NCI-H460 (cell line): ENCODE measurements at places on chromosomes 7 and 10. TPM values are rescaled to one million over a fixed set of nuclear protein-coding genes. Genes with fewer than 3 reads are reported as not detected.

TMEM184A gene
- total RNA-seq = 6.4 and 6.7 TPM in 2 replicates

COL28A1 gene
- 0.12 and 0.29 TPM in 2 replicates for total RNA-seq

ABCC2 gene
- 191 and 232 TPM in 2 replicates for total RNA-seq

CAV2 gene
- total RNA-seq = 109 and 112 TPM in 2 replicates

GRCh38 chr10:86940677-86941076, 16.7 kb downstream of the MMRN2 start:
- DNase-seq = no peak

PLAC9 gene
- total RNA-seq = not detected in 2 replicates

ENTPD1 gene
- not detected in 2 replicates for total RNA-seq

DNA sequence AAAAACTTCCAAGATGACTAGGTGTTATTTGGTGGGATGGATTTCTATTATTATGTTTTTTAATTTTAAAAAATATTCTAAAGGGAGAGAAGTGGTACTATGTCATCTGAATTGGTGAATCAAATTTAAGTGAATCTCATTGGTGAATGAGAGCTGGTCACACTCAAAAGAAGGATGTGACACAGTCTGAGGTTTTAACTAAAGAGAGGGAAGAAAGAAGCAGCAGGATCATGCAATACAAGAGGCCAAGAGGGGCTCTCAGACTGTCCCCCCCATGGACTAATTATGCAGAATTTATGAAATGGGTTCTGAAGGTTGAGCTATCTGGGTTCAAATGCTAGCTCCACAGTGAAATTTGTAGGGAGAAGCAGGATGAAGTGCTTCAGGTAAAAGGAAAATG, 16.2 kb downstream of the MACC1 start:
- no peak for DNase-seq

DNA sequence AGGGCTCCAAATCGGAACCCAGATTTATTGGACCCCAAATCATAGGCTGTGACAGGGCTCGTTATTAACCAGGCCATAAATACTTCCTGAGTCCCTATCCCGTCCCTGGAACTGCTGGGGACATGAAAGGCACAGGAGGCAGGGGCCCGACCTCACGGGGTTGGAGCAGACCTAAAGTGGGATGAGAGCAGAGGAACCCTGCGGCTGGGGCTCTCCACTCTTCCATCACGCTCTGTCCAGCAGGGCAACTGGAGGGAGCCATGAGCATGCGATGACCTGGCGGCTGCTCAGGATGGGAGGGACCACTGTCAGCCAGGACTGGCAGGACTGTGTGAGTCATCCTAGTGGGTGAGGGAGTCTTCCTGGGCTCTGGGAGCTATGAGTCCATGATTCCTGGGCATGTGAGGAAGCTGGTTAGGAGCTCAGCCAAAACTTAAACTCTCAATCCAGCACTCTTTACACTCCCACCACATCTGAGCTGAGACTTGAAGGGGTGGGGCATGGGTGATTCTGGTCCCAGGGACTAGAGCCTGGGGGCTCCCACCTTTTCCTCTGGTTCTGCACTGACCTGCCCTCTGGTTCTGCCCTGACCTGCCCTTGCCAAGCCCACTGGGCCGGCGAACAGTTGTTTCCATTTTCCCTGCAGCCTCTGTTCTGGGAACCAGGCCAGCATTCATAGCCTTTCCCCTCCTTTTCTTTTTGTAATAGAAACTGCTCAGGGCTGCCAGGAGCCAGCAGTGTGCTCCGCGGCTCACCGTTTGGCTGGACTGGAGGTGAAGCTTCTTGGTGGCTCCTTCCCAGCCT, 47.1 kb downstream of the SYPL1 start:
- DNase-seq = peak; percentile 68

DNA sequence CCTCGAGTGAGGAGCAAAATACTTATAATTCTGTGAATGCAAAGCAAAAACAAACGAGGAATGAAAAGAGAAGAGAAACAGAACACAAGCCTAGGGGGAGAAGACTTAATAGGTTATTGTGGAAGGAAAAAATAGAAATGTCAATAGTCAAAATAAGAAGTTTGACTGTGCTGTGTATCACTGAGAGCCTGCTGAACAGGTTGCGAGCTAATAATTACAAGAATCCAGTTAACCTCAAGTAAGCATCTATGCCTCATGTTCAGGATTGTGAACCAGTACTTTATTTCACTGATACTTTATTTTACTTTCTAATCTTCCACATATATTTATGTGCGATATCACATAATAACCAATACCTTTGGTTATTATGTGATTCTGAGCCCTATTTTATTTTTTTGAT, 316.7 kb downstream of the OTUD1 start:
- DNase-seq = no peak

AGBL3 gene
- 1.2 and 2.6 TPM in 2 replicates for total RNA-seq

TMEM273 gene
- total RNA-seq = not detected in 2 replicates

DNA sequence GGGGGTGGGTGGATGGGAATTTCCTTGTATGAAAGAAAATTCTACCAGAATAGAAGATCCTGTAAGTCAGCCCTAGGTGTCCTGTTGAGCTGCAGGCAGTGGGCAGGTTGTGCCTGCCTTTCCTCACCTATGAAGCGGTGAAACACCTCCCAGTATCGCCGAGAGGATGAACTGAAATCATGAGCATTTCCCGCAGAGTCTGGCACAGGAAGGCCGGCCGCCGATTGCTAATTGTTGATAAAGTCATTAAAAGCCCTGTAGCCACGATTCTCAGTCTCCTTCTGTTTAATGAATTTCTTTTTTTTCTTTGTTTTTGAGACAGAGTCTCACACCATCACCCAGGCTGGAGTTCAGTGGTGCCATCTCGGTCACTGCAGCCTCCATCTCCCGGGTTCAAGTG, 142.1 kb downstream of the CAMK1D start:
- DNase-seq = no peak

SLC16A9 gene
- total RNA-seq = 5.0 and 5.7 TPM in 2 replicates

DNA sequence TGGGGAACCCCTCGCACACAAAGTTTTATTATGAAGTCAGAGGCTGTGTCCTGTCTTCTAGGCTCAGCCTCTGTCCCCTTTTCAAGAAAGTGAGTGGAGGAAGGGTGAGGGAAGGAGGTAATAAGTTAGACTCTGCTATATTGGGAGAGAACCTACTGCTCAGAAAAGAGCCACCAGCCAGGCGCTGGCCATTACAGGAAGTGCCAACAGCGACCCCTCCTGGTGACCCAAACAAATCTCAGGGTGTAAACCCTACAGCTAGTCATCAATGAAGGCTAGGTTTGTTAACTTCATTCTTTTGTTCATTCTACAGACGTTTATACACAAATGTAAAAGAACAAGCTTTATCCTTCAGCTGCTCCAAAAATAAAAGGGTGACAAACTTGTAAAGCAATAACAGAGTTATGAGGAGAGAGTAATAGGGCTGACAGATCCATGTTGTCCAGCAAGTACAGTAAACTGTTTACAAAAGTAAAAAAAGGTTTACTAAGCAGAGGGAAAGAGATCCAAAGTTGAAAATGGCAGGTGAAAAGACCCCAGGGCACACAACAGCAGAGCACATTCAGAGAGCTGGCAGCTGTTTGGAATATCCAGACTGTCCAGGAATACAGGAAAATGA, 82.7 kb downstream of the FAM204A start:
- DNase-seq = peak; percentile 32

ZNF365 gene
- total RNA-seq = 3.3 and 4.2 TPM in 2 replicates

CH25H gene
- not detected in 2 replicates for total RNA-seq

DNA sequence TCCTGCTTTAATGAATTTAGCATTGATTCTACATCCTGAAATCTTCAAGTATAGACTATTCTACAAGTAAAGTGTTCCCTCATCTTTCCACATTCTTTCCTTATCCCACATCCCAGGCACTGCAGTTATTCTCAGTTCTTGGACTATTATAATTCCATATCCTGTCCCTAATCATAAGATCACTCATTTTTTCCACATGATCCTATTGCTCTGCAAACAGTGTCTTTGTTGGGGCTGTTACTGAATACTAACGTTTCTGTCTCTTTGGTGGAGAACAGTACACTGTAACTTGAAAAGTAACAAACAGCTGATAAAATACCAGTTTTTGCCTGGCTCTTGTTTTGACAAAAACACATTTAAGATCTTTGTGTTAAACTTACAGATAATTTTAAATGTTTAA, 769.9 kb downstream of the MAGI2 start:
- no peak for DNase-seq

SUGCT gene
- total RNA-seq = 0.66 and 1.3 TPM in 2 replicates

- DNase-seq = no peak
Measured at GRCh38 chr7:153476166-153476565, 576.0 kb upstream of the DPP6 start.

- no peak for DNase-seq
Measured at GRCh38 chr7:139924461-139924860, 95.4 kb downstream of the TBXAS1 start.

GRCh38 chr7:43517464-43517863, 65.4 kb upstream of the STK17A start:
- DNase-seq = no peak

HGF gene
- total RNA-seq = not detected in 2 replicates

TEX47 gene
- not detected in 2 replicates for total RNA-seq

- no peak for DNase-seq
Measured at GRCh38 chr10:107701943-107702342, 537.4 kb upstream of the SORCS1 start.

GRCh38 chr10:27158421-27158820, 3.3 kb downstream of the MASTL start:
- no peak for DNase-seq

EPHB6 gene
- not detected in 2 replicates for total RNA-seq

GRCh38 chr7:146479040-146479439, 362.4 kb downstream of the CNTNAP2 start:
- no peak for DNase-seq

GRCh38 chr10:13018171-13018570, 16.7 kb upstream of the CCDC3 start:
- no peak for DNase-seq

- DNase-seq = no peak
Measured at GRCh38 chr7:75989500-75990388, 4.7 kb downstream of the TMEM120A start.

- no peak for DNase-seq
Measured at GRCh38 chr10:34575882-34576281, 239.2 kb downstream of the PARD3 start.
